ENCODE measurements at places on chromosomes 4 and X. TPM values are rescaled to one million over a fixed set of nuclear protein-coding genes. Genes with fewer than 3 reads are reported as not detected.

DNA sequence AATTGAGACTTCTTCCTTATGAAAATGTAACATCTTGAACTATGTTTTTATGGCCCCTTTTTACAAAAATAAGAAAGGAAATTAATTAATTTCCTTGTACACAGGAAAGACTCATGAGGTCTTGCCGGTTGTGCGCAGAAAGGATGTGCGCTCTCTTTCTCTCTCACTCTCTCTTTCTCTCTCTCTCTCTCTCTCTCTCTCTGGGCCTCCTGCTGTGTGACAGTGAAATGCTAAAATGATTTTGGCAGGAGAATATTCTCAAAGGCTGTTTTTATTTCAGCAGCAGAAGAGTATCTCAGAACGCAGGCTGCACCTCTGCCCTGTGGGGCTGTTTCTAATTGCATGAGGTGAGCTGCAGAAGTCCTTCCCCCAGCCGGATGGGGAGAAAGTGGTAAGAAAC is 349.0 kb downstream of the MID1IP1 start:
- no peak for DNase-seq

DNA sequence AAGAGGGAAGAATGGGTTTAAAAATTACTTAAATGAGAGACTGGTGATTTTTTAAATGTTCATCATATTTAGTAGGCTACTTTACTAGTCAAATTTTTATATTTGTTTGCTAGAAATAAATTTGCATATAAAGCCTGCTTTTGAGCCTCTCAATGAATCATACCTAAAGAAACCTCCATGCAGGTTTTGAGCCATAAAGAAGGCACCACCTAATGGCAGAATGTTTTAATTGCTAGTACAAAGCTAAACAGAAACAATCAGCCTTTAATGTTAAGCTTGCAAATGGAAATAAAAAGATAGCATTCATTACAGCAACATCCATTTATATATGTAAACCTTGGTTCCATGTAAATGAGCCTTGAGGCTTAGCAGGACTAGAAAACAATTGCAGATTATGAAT is 989.7 kb downstream of the CCSER1 start:
- no peak for DNase-seq

DNA sequence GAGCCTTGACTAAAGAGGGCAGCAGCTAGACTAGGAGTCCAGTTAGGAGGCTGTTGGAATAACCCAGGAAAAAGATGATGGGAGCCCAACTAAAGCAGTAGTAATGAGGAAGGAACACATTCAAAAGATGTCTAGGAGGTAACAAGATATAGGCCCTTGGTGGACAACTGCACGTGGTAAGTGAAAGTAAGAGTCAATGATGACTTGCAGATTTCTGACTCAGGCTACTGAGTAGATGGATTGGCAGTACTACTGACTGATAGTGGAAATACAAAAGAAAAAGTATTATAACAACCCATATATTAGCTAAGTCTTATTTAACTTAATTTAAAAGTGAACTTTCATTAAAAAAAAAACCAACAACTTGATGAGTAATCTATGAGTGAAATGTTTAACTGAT is 74.0 kb downstream of the PAK3 start:
- DNase-seq = no peak

Gene SPANXD
- not detected for total RNA-seq

DNA sequence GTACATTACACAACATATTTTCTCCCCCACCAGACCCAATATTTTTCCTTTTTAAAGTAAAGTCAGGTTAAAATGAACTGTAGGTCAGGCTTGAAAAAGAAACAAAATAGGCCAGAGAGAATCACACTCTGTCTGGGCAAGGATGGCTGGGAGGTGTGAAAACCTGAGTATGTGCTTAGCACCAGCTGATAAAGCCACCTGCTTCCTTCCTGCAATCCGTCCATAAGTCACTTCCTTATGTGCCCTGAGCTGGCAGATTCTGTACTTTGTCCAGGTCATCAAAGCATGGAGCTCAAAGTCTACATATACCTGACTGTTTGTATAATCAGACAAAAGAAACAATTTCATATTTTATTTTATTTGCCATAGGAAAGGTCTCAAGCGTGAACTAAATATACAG is 37.7 kb downstream of the ANTXR2 start:
- peak; percentile 47 for DNase-seq

DNA sequence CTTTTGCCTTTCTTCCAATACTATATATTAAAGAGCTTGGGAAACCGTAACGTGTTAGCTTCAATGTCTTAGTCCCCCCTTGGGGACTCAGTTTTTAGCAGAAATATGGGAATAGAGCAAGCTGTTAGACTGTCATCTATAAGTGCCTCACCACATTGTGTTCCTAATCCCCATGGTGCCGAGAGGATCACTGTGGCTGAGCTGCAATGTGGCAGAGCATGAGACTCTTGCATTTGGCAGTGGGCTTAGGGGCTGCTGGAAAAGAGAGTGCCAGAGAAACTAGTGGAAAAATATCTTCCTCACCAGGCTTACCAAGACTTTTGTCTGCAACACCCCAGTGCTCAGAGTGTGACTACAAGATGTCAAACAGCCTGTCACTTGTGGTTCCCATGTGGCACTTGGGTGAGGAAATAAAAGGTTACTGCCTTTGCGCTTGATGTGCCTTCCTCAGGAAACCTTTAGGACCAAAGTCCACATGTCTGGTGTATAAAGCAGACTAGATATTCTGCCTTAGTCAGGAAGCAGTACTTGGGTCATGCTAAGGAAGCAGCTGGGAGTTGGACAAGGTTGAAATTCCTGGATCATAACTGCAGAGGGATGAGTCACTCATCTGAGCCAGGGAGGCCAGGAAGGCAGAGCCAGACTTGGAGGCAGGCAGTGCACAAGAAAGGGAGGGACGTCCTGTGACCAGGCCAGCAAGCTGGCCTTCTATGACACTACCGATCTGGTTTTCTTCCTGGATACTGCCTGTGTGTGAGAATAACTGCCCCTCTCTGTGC is 9.7 kb upstream of the MAGEA4 start:
- DNase-seq = no peak

DNA sequence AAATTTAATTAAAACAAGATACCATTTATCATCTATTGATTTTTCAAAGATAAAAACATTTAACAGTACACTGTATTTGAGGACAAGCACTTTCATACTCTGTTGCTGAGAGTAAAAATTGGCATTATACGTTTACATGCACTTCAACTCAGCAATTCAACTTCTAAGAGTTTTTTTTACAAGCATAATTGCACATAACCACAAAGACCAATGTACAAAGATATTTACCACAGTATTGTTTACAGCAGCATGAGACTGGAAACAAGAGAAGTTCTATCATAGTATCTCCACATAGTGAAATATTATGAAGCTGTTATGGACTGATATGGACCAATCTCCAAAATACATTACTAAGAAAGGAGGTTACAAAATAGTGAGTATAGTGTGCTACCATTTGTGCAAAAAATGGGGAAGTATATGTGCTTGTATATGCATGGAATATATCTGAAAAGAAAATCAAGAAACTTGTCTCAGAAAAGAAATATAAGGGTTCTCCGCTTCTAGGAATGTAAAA is 10.9 kb downstream of the GAB3 start:
- DNase-seq = no peak

Gene TEX13C
- total RNA-seq = not detected

Gene DIPK2B
- total RNA-seq = not detected

DNA sequence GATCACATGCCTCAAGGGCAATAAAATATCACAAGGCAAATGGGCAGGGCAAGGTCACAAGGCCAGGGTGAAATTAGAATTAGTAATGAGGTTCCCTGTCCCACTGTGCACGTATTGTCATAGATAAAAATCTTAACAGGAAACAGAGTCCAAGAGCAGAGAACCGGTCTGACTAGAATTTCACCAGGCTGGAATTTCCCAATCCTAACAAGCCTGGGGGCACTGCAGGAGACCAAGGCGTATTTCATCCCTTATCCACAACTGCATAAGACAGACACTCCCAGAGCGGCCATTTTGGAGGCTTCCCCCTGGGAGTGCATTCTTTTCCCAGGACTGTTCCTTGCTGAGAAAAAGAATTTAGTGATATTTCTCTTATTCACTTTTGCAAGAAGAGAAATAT is 25.9 kb upstream of the PRDM5 start:
- DNase-seq = no peak

- no peak for DNase-seq
These were observed 386.9 kb upstream of the MAOA start for GRCh38 chrX:43269201-43269600.

- DNase-seq = peak; percentile 63
These were observed 778 bp downstream of the CASP3 start for GRCh38 chr4:184648313-184649025.

Gene SMIM10L2A
- 0.58 TPM for total RNA-seq

DNA sequence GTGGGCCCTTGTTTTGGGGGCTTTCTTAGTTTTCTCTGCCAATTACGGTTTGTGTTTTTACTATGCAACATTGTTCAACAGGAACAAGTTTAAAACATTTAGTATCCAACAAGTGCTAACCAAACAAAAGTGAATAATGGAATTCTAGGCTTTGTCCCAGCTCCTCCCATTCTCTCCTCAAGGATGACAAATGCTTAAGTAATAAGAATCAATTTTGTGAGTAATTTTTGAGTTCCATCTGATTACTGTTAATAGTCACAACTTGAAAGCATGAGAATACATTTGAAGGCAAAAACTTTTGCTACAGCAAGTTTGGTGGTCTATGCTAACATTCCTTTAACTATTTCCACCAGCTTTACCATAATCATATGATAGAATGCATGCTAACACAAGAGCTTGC is 78.1 kb upstream of the HPGD start:
- DNase-seq = no peak

Gene POU3F4
- not detected for total RNA-seq

Gene PSAPL1
- not detected for total RNA-seq

DNA sequence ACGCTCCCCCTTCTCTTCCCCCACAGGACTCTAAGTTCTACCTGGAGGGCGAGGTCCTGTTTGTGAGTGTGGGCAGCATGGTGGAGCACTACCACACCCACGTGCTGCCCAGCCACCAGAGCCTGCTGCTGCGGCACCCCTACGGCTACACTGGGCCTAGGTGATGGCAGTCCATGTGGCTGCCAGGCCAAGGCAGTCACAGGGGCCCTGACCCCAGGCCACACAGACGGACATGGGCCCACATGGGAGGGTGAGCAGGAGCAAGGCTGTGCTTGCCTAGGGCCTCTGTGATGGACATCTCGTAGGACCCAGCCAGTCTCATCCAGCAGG is 10.0 kb upstream of the ADD1 start:
- no peak for DNase-seq

Gene F9
- not detected for total RNA-seq

- no peak for DNase-seq
These were observed 84.8 kb upstream of the C1QTNF7 start for GRCh38 chr4:15343000-15343399.

DNA sequence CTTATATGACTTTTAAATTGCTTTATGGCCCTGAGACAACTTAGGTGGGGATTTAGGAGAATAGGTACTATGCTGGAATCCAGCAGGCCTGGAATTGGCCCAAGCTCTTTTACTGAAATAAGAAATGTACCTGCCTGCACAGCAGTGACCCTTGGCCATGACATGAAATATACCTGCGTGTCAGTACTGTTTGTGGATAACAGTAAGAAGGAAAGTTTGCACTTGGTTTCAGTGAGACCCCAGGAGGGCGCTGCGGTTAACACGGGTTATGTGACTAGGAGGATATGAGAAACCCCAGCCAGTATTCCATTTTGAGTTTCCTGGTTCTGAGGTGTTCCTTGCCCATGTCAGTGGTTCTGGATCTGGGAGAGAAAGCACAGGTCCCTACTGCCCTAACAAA is 5.3 kb downstream of the MTM1 start:
- DNase-seq = peak; percentile 31

GRCh38 chrX:109199726-109200125 is 282.2 kb downstream of the GUCY2F start:
- no peak for DNase-seq

DNA sequence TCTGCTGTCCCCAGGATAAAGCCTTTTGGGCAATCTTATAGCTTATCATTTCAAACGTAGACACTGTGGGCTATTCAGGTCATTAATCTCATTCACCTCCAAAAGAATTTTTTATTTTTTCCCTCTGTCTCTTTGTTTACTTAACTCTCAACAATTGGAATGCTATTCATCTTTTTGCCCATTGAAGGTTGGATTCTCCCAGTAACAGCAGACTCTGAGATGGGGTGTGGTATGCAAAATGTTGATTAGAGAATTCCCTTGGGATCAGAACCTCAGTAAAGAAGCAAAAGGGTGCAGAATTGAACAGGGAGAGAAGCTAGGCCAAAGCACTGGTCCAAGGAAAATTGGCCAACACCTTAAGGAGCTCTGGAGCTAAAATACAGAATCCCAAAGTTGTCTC is 60.4 kb downstream of the CAMK2D start:
- DNase-seq = no peak

DNA sequence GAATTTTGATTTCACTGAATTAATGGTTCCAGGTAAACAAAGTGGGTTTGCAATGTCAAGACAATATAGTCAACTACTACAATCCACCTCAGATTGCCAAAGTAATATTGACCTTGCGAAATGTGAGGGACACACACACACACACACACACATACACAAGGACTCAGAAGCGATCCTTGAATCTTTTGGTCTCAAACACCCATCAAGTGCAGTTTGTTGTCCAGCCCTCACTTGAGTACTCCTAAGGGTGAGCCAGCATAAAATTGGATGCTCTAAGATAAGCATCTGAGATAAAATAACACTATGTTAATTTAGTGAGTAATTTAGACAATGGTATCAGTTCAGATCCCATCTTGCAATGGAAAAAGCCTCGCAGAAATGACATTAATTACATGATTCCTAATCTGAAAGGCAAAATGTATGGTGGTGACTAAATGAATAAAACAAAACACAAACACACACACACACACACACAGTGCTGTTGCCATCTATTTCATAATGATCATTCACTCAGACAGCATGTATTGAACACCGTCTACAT is 102.5 kb downstream of the RASL11B start:
- DNase-seq = no peak

- no peak for DNase-seq
These were observed 39.9 kb downstream of the CCNG2 start for GRCh38 chr4:77196866-77197265.

DNA sequence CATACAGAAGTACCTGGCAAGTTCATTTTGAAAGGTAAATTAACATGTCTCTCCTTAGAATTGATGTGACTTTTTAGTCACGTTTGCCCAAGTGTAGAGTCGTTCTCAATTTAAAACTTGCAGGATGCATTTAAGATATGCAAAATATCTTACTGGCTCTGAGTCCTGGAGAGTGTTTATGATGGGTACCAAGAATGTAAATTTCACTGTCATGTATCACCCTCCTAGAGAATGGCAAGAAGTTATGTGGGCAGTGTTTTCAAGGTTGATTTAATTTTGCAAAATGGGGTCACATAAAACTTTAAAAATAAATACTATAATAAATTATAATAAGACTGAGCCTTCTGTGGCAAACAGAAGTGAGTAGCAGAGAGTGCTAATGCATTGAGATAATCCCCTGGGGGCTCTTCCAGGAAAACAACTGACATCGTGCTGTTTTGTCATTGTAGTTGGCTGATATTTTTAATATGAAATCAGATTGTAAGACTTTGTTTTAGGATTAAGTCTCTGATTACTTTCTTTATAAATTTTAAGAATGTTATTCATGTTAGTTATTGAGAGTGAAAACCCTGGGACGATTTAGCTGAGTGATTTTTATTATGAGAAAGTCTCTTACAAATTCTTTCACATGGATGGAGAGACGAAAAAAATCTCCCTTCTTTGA is 103.0 kb downstream of the AFF1 start:
- no peak for DNase-seq
